ENCODE measurements at places on chromosomes 16 and 17.

GRCh38 chr16:70745536-70746025, 55.4 kb downstream of the VAC14 start:
- no peak for DNase-seq

DNA sequence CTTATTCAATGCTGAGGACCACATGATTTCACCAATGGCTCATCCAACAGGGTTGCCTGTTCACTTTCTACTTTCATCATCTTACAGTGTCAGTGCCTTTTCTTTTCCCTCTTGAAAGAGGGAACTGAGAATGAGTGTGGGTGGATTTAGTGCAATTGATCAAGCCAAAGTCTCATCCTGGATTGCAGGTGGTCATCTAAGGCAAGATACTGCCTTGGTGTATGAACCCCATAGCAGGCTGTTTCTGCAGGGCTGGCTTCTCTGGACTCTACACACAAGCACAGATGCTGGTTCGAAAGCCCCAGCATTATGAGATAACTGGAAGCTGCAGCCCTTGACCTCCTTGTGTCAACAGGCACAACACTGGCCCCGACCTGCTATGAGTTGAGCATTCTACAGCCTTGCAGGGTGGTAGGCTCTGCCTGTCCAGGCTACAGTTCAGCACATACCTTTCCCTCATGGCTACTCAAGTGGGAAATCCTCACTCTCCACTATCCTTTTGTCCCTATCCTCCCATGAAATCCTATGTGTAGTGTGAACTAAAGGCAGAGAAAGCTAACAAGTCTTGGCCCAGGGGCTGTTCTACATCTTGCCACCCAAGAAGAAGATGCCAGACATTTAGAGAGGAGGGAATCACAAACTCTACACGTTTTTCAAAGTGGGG, 358.7 kb downstream of the SLC39A11 start:
- no peak for DNase-seq

GRCh38 chr17:79982986-79983385, 52.7 kb downstream of the TBC1D16 start:
- no peak for DNase-seq

GRCh38 chr17:17515934-17516930, 20.0 kb upstream of the RASD1 start:
- DNase-seq: no peak

DNA sequence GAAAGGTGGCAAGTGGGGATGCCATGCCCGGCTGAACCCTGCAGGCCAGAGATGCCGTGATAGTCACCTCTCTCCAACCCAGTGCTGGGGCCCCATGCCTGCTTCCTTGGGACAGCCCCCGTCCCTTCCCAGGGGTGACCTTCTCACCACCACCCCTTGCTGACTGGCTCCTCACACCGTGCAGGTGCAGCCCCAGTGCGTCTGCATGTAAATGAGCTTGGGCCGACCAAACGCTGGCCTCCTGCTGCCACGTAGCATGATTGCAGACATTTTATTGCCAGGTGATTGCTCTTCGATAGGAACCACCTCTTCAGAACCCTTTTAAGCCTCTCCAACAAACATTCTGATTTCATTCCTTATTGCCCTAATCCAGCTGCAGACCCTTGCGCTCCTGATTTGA, 32.5 kb downstream of the ASIC2 start:
- no peak for DNase-seq

DNA sequence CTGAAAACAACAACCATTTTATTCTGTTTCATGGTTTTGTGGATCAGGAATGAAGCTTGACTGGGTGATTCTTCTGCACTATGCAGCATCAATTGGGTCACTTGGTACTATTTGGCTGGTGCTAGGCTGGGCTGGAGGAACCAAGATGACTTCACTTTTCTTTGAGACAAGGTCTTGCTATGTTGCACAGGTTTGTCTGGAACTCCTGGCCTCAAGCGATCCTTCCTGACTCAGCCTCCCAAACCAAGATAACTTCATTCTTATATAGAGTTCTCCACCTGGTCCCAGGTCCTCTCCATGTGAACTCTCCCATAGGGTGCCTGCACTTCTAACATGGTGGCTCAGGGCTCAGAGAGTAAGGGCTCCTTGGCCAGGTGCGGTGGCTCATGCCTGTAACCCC, 1.9 kb upstream of the PIPOX start:
- no peak for DNase-seq

- DNase-seq: no peak
Observed at GRCh38 chr17:7579834-7580603, 581 bp downstream of the CD68 start.

DNA sequence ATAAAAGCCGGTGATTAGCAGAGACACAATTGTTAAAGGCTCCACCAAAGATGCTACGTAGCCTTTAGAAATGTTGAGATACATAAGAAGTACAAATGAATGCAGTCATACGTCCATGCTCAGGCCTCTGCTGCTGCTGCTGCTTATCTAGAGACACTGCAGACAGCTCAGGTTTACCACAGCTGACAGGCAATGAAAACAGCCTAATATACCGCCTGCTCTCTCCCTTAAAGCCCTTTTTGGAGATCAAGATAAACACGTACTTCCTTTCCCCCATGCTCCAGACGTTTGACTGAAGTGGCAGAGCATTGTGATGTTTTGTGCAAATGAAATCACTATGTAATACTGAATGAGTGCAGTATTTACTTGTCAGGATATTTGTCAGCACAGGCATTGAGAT, 185.3 kb downstream of the AATF start:
- no peak for DNase-seq

- no peak for DNase-seq
Observed at GRCh38 chr17:59680314-59680713, 26.9 kb downstream of the PTRH2 start.

DNA sequence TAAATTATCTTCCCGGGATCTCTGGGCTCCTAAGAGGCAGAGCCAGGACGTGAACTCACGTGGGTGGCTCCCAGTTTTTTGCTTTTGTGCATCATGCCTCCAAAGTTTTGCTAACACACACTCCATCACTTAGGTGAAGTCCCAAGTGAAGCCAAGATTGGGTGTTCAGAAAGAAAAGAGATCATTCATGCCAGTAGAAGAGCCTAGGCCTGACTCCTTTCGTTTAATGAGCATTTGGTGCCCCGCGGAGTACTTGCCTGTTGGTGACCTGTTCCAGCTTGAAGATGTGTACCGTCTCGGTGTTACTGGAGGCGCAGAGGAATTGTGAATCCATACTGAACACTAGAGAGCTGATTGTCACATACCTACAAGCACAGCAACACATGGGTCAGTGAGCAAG, 24.1 kb downstream of the WIPI1 start:
- no peak for DNase-seq

- peak; percentile 94 for DNase-seq
Observed at GRCh38 chr16:21626659-21627277, 25.6 kb downstream of the IGSF6 start.

DNA sequence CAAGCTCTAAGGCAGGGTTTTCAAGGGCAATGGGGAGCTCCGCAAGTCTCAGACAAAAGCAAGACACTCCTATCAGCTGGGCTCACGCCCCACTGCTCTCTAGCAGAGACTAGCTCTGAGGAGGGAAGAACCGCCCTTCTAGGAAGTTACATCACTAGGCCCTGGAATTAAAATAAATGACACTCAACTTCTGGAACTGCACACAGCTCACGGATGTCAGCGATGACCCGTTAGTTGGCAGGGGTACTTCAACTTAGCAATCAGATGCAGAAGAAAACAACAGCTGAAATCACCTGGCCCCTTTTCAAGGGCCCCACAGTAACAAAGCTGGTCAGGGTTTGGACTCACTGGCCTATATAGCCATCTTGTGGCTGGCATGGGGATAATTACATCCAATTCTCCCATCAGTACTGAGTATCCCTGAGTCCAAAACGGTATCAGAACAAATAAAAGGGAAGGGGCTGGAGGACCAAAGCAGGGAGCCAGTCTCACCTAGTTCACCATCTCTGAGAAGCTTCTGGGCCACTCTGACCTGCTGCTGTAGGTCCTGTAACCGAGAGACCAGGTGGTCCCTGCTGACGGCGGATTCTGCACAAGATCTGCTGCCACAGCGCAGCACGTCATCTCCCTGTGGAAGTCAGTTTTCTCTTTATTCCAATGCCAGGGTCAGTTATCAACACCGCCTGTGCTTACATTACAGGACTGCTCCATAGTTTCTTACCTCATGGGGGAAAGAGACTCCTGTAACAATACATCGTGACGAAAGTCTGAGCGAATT, 22.2 kb downstream of the SERPINF1 start:
- DNase-seq: peak; percentile 26

- no peak for DNase-seq
Observed at GRCh38 chr17:63929860-63930766, 2.0 kb downstream of the CD79B start.
